ENCODE measurements at places on chromosomes 12 and 14. TPM values are rescaled to one million over a fixed set of nuclear protein-coding genes. Genes with fewer than 3 reads are reported as not detected.

- DNase-seq, result no peak
Measured at GRCh38 chr12:54389134-54389508, 4.6 kb upstream of the ZNF385A start.

Gene DNAL1
- total RNA-seq, result 7.7 TPM

DNA sequence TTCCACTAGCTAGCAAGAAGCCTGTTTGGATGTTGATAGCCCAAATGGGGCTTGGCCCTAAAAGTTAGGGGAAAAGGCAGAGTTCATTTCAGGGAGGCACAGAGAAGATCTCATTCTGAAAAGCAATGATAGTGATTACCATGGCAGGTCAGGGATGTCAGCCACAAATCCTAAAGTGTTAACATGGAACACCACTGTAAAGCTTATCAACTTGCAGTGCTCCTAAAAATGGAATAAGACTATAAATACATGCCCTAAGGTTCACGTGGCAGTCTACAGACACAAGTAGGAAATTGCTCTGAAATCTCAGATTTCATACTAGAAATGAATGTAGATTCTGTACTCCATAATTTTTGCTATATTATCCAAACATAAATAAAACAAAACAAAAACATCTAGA is 280.0 kb upstream of the E2F7 start:
- DNase-seq, result no peak

Gene MVK
- total RNA-seq, result 20.3 TPM

- no peak for DNase-seq
Measured at GRCh38 chr12:101793401-101793800, 37.4 kb downstream of the GNPTAB start.

GRCh38 chr14:57066887-57067513 is 201.7 kb downstream of the EXOC5 start:
- peak; percentile 30 for DNase-seq

- no peak for DNase-seq
Measured at GRCh38 chr12:129871991-129872972, 31.5 kb downstream of the TMEM132D start.

DNA sequence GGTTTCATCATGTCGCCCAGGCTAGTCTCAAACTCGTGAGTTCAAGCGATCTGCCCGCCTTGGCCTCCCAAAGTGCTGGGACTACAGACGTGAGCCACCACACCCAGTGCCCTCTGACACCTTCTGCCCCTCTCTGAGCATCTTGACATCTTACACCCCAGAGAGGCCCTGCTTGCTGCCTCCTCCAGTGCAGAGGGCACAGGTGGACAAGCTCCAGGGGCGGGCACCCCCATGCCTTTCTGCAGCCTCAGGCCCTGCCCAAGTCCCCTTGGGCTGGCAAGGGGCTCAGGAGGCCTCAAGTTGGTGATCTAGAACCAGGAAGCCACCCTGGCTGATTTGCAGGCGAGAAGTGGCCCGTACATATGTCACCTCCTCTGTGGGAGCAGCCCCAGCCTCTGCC is 11.2 kb upstream of the SH2B3 start:
- no peak for DNase-seq

DNA sequence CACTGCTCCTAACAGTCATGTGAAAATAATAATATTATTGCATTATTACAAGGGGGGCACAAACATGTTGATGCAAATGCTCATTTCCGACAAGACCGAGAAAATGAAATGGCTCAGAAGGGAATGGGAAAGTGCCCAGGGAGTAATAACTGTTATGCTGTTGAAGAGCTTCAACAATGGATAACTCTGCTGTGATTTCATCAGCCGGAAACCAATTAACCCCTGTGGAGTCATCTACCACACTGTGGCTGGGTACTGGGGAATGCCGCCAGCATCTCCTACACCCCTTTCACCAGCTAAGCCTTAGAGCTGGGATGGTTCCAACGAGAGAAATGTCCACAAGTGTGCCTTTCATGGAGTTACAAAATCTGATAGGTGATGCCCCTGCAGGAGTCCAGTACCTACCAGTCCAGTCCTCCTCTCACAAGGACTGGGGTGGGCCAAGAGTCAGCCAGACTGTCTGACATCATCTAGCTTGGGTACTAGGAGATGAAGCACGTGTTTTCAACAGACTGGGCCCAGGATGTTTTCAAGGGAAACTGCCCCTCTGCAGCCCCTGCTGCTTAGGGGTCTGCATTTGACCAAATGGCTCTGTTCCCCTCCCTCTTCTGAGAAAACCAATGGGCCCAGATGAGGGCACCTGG is 509.3 kb upstream of the CCDC196 start:
- DNase-seq, result no peak

GRCh38 chr14:83300476-83301064 is 1766.9 kb upstream of the SEL1L start:
- no peak for DNase-seq

DNA sequence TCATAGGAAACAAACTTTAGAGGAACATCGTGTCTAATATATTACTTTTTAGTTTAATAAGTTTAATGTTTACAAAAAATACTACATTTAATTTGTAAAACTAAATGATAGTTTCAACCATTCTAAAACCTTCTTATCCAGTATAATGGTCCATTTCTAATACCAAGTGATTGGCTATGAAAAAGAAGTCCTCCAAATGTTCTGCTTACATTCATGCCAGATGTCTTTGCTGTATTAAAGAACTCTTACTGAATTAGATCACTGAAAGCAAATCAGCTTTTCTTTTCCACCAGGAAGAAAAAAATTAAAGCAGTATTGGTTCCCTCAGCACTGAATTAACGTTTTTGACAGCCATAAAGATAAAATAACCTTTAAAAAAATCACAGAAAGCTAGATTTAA is 3.7 kb downstream of the NOVA1 start:
- no peak for DNase-seq

DNA sequence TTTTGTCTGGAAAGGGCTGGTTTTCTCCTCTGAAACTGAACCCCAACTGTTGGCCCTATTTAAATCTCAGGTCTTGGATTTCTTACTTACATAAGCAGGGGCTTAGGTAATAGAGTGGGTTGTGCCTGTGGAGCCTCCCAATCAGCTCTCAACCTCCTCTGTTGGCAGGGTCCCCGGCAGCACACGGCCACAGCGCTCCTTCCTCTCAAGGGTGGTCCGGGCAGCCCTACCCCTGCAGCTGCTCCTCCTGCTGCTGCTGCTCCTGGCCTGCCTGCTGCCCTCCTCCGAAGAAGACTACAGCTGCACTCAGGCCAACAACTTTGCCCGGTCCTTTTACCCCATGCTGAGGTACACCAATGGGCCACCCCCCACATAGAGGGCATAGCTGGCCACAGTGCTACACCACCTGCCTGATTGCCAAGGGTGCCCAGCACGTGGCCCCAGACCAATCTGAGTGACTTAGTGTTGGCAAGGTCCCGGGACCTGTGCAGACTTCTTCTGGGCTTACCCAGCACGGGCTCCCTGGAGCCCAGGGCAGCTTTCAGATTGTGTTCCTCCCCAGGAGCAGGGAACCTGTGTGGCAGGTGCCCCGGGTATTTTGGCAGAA is 68.9 kb downstream of the ESR2 start:
- DNase-seq, result no peak

Gene MON2
- 48.7 TPM for total RNA-seq

DNA sequence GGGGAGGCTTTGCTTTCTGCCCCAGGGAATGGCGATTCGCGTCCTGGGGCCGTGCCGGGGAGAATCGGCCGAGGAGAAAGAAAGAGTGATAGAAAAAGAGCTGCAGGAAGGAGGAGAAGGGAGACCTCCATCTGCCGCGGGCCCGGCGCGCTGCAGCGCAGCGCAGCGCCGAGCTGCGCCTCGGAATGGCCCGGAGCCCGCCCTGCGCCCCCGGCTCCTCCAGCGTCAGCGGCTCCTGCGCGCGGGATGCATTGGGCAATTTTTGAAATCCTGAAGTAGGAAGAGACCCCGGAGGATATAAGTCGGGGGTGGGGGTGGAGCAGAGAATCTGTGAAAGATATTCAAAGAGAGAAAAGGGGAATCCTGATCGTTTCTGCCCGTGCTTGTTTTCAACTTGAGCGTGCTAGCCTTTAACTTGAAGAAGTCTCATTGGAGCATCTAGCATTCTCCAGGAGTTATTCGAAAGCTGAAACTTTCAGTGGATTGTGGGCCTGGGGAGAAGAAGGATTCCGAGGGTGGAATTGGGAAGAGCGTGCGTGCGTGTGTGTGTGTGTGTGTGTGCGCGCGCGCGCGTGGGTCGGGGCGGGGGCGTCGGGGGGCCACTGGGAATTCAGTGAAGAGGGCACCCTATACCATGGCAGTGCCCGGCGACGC is 441 bp downstream of the PDE3A start:
- DNase-seq, result no peak

GRCh38 chr14:54516709-54517108 is 7.0 kb downstream of the CGRRF1 start:
- DNase-seq, result no peak

Gene DAO
- not detected for total RNA-seq

GRCh38 chr12:4119157-4119761 is 154.3 kb upstream of the CCND2 start:
- DNase-seq, result no peak

- no peak for DNase-seq
Measured at GRCh38 chr12:100445081-100445481, 28.6 kb upstream of the NR1H4 start.

Data from activated CD4-positive, alpha-beta T cell treated with anti-CD3 and anti-CD28 coated beads, Interleukin-2, amount 10 ng/mL, durations not matched to agents 7 days and 5 days (primary cell).